Endothelial cell of umbilical vein (primary cell): ENCODE measurements at places on chromosomes 1 and 21. TPM values are rescaled to one million over a fixed set of nuclear protein-coding genes. Genes with fewer than 3 reads are reported as not detected.
A peak's percentile ranks its signal among the peaks of the same experiment; 100 is the strongest.

DNA sequence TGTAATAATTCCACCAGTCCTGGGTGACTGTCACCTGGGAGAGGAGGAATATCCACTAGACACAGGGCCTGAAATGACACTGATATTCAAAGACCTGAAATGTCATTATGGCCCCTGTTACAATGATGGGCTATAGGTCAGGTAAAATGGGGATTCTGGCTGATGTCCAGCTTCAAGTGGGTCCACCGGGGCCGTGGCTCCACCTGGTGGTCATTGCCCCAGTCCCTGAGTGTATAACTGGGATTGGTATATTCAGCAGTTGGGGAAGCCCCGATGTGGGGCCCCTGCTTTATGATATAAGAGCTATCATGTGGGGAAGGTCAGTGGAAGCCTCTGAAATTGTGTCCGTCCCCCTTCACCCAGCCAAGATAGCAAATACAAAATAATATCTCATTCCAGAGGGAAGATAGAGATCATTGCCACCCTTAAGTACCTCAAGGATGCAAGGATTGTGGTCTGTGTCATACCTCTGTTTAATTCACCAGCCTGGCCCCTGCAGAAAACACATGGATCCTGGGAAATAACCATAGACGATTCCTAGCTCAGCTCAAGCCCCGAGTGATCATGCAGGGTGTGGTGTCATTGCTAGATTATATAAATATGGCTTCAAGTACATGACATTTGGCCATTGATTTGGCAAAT lies 19.4 kb downstream of the PLEKHO1 start:
- no peak overlapping the region for H3K4me3 ChIP-seq
- DNase-seq = peak; percentile 64
- H3K27ac ChIP-seq = no peak overlapping the region
- no peaks in the 10 kb centered on the region for H3K27me3 ChIP-seq

DNA sequence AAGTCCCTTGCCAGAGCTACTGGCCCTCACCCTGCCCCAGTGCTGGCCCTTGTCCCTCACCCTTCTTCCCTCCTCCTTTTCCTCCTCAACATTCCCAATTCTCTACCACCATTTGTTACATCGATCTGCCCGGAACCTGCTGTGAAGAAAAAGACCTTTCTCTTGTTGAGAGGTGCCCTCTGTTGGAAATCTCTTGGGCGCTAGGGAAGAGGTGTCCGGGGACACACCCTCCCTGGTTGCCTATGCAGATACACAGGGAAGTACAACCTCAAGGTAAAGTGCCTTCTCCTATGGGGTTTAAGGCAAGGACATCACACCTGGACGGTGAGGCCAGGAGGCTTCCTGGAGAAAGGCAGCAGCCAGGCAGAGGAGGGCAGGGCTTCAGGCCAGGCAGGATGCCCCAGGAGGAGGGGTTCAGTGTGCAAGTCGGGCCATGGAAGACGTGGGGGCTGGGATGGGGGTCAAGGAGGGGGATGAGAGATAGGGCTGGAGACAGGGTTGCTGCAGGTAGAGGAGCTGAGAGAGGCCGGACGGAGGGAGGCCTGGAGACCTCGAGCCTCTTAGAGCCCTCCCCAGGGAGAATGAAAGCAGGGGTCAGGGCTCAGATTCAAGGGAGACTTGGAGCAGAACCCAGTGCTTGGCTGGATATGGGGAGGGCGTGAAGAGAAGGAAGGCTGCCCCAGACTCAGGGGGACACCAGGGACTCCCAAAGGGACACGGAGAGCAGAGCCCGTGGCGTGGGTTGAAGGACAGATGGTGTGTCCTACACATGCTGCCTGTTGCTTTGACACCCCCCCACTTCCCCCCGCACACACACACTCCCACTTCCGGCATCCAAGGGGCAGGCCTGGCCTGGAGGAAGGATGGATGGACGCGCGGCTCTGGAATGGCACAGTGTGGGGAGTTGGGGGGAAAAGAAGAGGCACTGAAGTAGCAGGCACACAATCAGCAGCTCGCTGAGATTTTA lies 44.5 kb downstream of the RIPK4 start:
- no peak for DNase-seq
- no peaks in the 10 kb centered on the region for H3K4me1 ChIP-seq
- peaks cover 18% of the 10 kb centered on the region for H3K27me3 ChIP-seq
- H3K4me3 ChIP-seq = no peak overlapping the region
- no peak overlapping the region for H3K27ac ChIP-seq
- H3K36me3 ChIP-seq = no peaks in the 10 kb centered on the region

Gene SHISA4
- total RNA-seq = 21.2 and 25.6 TPM in 2 replicates

- H3K4me3 ChIP-seq = peak overlapping the region; percentile 31
- no peaks in the 10 kb centered on the region for H3K27me3 ChIP-seq
- no peak for DNase-seq
- H3K4me1 ChIP-seq = peaks cover 14% of the 10 kb centered on the region
- H3K36me3 ChIP-seq = no peaks in the 10 kb centered on the region
Measured at GRCh38 chr1:46081206-46081605, 51.2 kb downstream of the PIK3R3 start.

Gene ZBED6
- total RNA-seq = 36.7 and 38.9 TPM in 2 replicates

Gene USH2A
- not detected in 2 replicates for total RNA-seq

Gene EPHA10
- not detected in 2 replicates for total RNA-seq

- H3K27me3 ChIP-seq = no peaks in the 10 kb centered on the region
- no peak overlapping the region for H3K27ac ChIP-seq
- H3K4me1 ChIP-seq = no peaks in the 10 kb centered on the region
- H3K4me3 ChIP-seq = no peak overlapping the region
- H3K36me3 ChIP-seq = no peaks in the 10 kb centered on the region
Measured at GRCh38 chr1:52328615-52329014, 37.4 kb downstream of the CC2D1B start.

- no peaks in the 10 kb centered on the region for H3K27me3 ChIP-seq
- H3K27ac ChIP-seq = no peak overlapping the region
- no peak for DNase-seq
Measured at GRCh38 chr1:19884312-19884711, 2.1 kb downstream of the OTUD3 start.

DNA sequence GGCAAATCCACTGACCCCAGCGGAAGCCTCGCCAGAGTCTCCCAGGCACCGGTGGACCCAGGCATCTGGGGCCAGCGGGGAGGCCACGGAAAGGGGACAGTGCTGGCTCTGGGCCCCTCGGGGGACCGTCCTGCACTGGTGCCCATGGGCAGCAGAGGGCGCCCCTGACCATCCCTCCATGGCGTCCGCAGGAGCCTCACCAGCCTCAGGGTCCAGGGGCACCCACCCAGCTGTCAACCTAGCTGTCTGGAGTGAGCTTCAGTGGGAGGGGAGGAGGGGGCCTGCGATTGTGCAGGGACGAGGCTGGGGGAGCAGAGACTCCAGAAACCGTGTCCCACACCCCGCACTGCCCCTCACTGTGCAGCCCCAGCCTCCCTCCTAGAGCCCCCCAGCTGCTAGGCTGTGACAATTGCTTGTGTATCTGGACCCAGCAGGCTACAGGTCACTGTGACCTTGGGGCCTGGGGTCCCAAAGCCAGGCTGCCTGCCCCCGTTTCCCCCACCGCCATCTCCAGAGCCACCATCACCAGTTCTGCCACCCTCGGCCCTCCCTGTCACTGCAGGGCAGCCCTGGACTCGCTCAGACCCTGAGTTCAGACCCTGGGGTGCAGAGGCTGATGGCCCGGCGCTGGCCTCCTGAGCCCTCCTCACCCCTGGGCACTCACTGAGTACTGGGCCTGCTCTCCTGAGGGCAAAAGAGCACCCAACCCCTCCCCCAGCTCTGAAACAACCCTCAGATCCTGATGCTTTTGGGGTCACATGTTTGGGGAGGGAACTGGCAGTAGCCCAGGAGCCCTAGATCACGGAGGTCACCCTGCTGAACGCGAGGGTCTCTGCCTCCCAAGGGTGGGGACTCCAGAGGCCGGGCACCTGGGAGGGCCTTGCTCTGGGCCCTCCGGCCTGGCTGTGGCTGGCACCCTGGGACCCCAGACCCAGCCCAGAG lies 10.6 kb upstream of the COL6A1 start:
- DNase-seq = peak; percentile 36
- H3K4me1 ChIP-seq = peaks cover 29% of the 10 kb centered on the region

DNA sequence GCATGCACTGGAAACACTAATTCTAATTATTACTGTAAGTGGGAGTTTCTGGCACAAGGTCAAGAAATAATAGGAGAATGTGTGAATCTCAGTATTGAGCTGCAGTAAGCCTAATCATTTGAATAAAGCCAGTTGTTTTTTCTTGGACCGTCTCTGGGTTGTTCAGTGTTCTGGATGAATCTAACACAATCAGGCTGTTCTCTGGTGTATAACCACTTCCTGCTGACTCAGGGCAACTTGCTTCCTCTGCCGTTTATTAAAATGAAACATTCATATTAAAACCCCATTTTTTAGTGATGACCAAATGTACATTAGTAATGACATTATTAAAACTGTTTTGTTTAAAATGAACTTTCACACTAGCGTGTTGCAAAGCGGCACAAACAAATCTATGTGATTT lies 273.1 kb upstream of the SNX7 start:
- H3K4me3 ChIP-seq = peak overlapping the region; percentile 27
- peaks cover 57% of the 10 kb centered on the region for H3K4me1 ChIP-seq
- peak; percentile 91 for DNase-seq
- H3K27ac ChIP-seq = peak overlapping the region; percentile 80
- H3K36me3 ChIP-seq = no peaks in the 10 kb centered on the region

Gene ZNF644
- total RNA-seq = 38.7 and 47.0 TPM in 2 replicates

GRCh38 chr1:69985901-69986439 lies 219.4 kb downstream of the LRRC40 start:
- H3K27me3 ChIP-seq = no peaks in the 10 kb centered on the region
- no peaks in the 10 kb centered on the region for H3K36me3 ChIP-seq
- no peak overlapping the region for H3K4me3 ChIP-seq
- H3K27ac ChIP-seq = no peak overlapping the region

DNA sequence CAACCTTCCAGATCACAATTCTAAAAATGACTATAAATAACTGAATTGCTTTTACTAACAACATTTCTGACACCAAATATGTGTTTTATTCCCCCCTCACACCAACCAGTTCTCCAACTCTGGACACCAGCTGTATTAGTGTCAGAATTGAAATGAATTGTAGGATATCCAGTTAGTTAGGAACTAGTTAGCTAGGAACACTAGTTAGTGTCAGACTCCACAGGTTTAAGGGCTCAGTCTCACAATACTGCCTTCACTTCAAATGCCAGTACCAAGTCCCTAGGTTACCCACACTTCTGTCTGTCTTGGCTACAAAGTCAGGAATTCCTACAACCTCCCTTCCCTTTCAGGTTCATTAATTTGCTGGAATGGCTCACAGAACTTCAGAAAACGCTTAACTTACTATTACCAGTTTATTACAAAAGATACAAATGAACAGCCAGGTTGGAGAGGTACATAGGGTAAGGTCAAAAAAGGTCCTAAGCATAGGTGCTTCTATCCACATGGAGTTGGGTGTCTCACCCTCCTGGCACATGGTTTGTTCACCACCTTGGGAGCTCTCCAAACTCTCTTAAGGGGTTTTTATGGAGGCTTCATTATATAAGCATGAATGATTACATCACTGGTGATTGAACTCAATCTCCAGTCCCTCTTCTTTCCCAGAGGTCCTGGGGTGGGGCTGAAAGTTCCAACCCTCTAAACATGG lies 4.2 kb downstream of the STXBP3 start:
- DNase-seq = no peak
- H3K27ac ChIP-seq = no peak overlapping the region
- no peak overlapping the region for H3K4me3 ChIP-seq
- no peaks in the 10 kb centered on the region for H3K27me3 ChIP-seq
- H3K4me1 ChIP-seq = peaks cover 15% of the 10 kb centered on the region

DNA sequence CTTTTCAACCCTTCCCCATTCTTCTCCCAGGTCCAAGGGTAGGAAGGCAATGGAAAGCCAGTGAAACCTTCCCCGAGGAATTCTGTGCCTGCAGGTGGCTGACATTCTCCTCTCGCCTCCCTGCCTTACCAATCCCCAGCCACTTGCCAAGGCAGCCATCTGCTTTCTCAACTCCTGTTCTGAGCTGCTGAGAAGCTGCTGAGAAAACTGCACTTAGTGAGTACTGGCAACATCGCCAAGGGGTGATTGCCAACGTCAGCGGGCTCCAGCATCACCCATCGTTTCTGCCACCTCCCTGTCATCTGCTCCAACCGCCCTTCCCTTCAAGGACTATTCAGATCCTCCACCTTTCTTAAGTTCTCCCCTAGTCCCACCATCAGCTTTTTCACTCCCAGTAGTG lies 106.0 kb downstream of the PTPRU start:
- no peaks in the 10 kb centered on the region for H3K36me3 ChIP-seq
- H3K27me3 ChIP-seq = no peaks in the 10 kb centered on the region
- no peaks in the 10 kb centered on the region for H3K4me1 ChIP-seq
- H3K4me3 ChIP-seq = no peak overlapping the region
- DNase-seq = no peak

DNA sequence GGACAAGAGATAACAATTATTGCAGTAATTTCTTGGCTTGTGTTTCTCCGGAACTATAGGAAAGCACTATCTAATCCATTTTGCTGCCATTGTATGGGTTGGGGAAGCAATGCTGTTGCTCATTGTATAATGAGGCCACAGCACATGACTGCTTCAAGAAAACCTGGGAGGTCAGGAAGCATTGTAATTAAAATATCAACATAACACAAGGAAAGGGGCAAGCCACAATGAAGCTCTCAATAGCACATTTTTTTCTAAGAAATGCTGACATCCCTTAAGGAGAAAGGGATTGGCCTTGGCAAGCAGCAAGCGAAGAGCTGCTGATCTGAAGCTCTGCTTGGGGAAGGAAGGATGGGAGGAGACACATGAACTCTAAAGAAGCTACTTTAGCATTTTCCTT lies 44.0 kb downstream of the PLPP3 start:
- no peaks in the 10 kb centered on the region for H3K27me3 ChIP-seq
- H3K4me1 ChIP-seq = no peaks in the 10 kb centered on the region
- no peak overlapping the region for H3K27ac ChIP-seq
- no peaks in the 10 kb centered on the region for H3K36me3 ChIP-seq
- no peak for DNase-seq
- no peak overlapping the region for H3K4me3 ChIP-seq

Gene PSEN2
- total RNA-seq = 12.5 and 17.1 TPM in 2 replicates

DNA sequence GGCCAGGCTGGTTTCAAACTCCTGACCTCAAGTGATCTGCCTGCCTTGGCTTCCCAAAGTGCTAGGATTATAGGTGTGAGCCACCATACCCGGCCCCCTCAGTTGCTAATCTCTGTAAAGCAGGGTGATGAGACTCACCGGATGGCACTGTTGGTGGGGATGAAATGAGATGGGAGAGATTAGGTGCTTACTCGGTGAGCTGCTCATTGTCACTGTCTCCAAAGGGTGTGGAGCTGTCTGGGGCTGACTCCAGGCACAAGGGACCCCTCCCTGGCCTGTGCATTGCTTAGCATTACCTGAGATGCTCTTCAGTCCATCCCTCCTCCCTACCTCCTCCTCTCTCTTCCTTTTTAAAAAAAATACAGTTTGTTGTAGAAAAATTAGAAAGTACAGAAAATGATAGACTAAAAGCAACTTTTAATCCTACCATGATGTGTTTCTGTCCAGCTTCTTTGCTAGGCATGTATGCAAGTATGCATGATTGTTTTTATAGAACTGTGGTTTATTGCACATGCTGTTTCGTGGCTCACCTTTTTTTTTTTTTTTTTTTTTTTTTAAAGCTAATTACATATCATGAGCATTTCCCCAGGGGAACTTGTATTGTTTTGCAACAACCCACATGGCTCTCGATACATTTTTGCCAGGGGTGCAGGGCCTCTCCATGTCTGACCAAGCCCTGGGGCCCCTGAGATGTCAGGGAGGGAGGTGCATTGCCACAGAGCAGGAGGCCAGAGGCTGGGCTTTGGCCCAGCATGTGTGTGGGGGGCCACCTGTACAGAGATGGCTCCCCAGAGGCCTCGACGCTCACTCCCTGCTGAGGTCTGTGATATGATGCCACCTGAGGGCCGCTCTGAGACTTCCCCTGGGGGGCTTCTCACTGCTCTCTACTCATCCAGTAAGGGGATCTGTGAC lies 55.4 kb downstream of the ARHGEF10L start:
- no peaks in the 10 kb centered on the region for H3K27me3 ChIP-seq
- no peak for DNase-seq
- H3K27ac ChIP-seq = no peak overlapping the region
- H3K36me3 ChIP-seq = no peaks in the 10 kb centered on the region
- H3K4me1 ChIP-seq = no peaks in the 10 kb centered on the region
- no peak overlapping the region for H3K4me3 ChIP-seq
